NAMALWA (cell line): ENCODE measurements at places on chromosomes 7 and 10.

- DNase-seq = no peak
These were observed 43.9 kb upstream of the SRGN start for GRCh38 chr10:69043931-69044531.

DNA sequence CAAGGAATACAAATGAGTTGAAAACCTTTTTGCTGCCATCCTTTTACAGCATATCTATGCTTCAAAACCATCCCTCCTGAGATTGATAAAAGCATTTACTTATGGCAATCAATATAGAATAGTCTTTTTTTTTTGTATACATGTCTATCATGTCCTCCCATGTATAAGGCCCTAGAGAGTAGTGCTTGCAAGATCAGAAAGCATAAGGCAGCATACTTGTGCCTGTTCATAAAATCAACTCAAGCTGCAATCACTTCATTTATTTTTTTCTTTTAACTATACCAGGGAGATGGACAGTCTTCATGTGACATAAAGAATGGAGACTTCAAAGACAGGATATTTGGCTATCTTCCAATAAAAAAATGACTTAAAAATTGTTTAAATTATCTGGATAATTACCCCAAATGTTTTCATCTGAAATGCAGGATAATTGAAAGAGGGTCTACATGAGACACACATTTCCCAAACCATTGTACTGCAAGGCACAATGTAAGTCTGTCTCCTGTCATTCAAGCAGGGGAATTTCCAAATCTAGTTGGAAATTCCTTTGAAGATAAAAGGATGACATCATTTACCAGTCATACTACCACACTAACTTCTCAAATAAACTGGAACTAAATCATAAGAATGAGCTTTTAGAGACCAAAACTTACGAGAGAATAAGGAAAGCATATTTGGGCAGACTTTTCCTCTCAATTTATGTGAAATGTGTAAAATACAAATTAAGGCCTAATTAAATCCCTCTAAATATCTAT, 22.5 kb downstream of the LRRN3 start:
- no peak for DNase-seq

- DNase-seq = no peak
These were observed 132.3 kb upstream of the BMPER start for GRCh38 chr7:33773053-33773452.

DNA sequence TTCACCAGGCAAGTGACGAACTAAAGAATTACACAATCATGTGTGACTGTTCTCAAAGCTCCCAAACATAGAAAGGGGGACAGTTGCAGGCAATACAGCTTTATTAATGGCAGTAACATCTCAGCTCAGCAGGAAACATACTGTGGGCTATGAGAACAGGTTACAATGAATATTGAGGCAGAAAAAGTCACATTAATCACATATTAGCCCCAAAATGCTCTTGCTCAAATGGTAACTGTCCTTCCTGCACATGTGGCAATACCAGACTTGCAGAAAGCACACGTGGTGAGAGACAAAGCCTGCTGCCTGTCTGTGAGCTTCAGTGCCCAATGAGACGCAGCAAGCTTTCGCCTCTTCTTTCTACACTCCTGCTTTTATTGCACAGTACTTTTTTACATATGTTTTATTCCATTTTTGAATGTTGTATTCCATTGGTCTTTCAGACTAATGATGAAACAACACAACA, 104.9 kb upstream of the ACBD5 start:
- DNase-seq = peak; percentile 52

- no peak for DNase-seq
These were observed 141.7 kb downstream of the KAT6B start for GRCh38 chr10:74967911-74968666.

GRCh38 chr7:73520673-73521635, 1.1 kb downstream of the BAZ1B start:
- DNase-seq = peak; percentile 71

- DNase-seq = no peak
These were observed 291.2 kb upstream of the MEOX2 start for GRCh38 chr7:15977663-15978062.

GRCh38 chr7:92831716-92832533, 4.4 kb downstream of the CDK6 start:
- no peak for DNase-seq

DNA sequence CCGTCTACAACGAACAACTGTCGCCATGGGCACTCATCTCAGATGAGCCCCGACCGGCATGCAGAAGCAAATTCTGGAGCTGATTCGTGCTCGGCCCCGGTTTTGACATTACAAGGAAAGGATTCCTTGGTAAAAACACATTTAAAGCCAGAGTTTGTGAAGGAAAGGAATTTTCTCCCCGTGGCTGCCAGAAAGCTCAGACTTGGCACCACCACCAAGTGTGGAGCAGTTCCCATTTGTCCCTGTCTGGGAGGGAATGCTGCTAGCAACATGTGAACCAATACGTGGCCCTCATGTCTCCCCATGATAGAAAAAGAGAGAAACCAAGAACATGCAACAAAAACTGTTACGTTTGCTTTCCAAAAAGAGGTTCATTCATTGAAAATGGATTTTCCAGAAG, 55.2 kb upstream of the DDC start:
- DNase-seq = no peak

- DNase-seq = no peak
These were observed 41.1 kb downstream of the PUS7 start for GRCh38 chr7:105480931-105481330.

GRCh38 chr10:89391907-89392756, at the start of gene IFIT1:
Gene IFIT1, plus strand, starts transcription at chr10:89392623. Its CDS starts 90 bp downstream, at chr10:89392713.
- DNase-seq = peak; percentile 55

- DNase-seq = no peak
These were observed 132.0 kb upstream of the MDFIC start for GRCh38 chr7:114789871-114790311.

DNA sequence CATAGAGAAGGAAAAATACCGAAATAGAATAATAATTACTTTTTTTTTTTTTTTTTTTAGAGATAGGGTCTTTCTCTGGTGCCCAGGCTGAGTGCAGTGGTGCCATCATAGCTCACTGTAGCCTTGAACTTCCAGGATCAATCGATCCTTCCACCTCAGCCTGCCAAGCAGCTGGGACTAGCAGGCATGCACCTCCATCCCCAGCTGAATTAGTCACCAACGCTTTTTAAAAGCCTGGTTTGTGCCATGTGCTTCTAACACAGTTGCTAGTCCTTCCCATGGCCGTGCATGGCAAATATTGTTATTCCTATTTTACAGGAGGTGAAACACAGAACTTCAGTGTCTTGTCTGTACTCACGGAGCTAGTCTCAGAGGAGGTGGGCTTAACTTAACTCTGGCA, 23.2 kb downstream of the LYZL2 start:
- no peak for DNase-seq

GRCh38 chr7:38743899-38744298, 112.7 kb upstream of the AMPH start:
- no peak for DNase-seq

- DNase-seq = no peak
These were observed 10.6 kb downstream of the ZFYVE27 start for GRCh38 chr10:97747573-97747972.

- no peak for DNase-seq
These were observed 233.1 kb upstream of the PFKP start for GRCh38 chr10:2834214-2834613.

GRCh38 chr7:13240349-13240748, 552.9 kb downstream of the ARL4A start:
- no peak for DNase-seq

GRCh38 chr7:38274486-38274885, 1.1 kb upstream of the TARP start:
- no peak for DNase-seq

DNA sequence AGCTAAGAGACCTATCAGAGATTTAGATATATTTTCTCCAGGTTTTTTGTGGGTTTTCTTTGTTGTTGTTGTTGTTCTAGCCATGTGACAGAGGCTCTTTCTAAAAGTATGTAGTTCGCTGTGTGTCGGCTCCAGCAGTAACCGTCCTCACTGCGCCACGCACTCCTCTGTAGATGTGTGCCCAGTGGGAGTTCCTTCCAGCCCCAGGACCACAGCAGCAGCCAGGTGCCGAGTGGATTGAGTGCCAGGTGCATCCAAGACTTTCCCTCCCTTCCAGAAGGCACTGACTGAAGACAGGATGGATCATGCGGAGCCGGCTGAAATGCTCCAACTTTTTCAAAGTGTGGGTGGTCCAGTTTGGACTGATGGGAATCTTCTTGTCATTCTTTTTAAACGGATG, 31.8 kb downstream of the WDR86 start:
- no peak for DNase-seq

DNA sequence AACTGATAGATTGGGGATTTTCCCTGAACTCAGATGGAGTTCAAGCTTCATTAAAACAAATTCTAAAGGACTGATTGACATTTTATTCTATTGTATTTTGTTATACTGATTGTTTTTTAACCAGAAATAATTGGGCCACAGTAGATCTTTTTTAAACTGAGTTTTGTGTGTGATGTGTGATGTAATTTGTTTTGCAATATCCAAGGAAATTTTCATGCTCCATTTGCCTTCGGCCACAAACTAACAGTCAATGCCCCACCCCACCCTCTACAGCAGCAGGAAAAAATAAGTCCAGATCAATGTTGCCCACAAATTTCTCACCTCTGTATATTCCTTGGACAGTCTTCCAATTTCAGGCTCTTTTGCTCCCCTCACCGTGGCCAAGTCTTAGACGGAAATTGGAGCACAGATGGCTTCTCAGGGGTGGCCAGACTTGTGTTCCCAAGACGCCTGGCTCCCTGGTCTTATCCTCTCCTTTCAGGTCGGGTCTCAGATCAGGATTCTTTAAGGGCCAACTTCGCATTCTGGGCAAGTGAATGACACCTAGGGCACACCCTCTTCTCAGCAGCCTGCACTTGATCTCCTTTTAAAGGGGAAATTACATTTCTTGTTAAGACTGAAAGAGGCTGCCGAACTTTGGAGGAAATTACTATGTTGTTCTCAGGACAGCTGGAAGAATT, at the start of gene SVOPL:
SVOPL (minus strand) TSS at position 506 of the 680 bp plus-strand sequence. CDS start 22,317 bp downstream, outside the sequence.
- no peak for DNase-seq

- peak; percentile 78 for DNase-seq
These were observed 604 bp downstream of the MXI1 start for GRCh38 chr10:110207805-110208613.

GRCh38 chr10:60732807-60733516, 45.3 kb upstream of the CDK1 start:
- no peak for DNase-seq

DNA sequence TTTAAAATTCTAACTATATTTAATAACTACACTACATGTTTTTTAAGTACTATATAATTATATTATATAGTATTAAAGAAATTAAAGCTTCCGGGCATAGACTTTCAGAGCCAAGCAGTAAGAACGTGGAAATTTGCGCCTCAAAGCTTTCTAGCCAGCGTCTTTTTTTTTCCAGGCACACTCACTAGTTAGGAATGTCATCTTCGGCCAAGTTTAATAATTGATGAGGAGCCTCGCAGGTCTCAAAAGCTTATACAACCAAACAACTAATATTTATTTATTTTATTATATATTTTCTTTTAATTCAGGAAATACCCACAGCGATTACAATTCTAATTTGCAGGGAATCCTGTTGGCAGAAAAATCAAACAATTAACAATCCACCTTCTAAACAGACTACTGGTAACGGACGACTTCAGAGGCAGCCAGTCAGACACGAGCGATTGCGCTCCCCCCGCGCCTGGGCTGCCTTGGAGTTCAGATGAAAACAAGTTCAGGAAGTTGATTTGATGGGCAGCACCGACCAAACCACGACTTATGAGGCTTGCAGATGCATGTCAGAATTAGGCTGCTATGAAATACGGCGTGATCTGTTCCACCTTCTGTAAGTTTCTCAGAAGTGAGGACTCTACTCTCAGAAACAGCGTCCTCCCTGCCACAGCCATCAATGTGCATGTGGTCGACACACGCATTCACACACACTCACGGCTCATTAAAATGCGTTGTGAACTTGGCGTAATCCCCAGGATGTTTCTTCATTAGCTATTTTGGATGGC, 431.8 kb upstream of the MGMT start:
- no peak for DNase-seq

DNA sequence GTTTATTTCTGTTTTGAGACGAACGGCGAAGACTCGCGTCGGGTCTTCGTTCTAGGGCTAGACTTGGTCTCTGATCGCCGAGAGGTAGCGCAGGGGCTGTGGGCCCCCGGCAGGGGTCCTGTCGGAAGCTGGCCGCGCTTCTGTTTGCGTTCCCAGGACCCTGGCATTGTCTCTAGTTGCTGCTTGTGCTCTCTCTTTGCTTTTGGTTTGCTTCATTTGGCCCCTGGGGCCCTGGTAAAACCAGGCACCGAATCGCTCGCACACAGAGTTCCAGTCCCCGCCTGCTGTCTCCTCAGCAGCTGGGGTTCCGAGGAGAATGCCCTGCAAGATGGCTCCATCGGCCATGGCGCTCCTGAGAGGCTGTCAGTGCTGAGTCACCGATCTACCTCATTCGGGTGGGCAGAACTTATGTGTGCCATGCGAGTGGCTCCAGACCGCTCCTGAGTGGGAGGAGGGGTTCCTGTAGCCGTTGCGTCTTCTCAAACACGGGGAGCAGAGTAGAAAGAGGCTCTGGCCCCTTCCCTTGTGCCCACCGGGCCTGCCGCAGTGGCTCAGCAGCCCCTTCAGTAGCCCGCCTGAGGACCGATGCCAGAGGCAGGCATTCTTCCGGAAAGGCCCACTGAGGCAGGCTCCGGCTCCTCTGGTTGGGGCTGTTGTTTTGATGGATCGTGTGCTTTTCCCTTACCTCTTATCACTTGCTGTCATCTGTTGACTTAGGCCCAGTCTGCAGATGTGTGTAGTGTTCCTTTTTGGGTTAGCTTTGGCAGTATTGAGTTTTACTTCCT, 826 bp downstream of the CHPF2 start:
- DNase-seq = peak; percentile 60

- no peak for DNase-seq
These were observed 242.3 kb downstream of the DYNC1I1 start for GRCh38 chr7:96014617-96015016.

- no peak for DNase-seq
These were observed 148.0 kb downstream of the OAT start for GRCh38 chr10:124270530-124271327.

- DNase-seq = no peak
These were observed 1.3 kb upstream of the SAMD8 start for GRCh38 chr10:75110006-75110632.

GRCh38 chr10:22683140-22683389, 31.3 kb downstream of the PIP4K2A start:
- no peak for DNase-seq

DNA sequence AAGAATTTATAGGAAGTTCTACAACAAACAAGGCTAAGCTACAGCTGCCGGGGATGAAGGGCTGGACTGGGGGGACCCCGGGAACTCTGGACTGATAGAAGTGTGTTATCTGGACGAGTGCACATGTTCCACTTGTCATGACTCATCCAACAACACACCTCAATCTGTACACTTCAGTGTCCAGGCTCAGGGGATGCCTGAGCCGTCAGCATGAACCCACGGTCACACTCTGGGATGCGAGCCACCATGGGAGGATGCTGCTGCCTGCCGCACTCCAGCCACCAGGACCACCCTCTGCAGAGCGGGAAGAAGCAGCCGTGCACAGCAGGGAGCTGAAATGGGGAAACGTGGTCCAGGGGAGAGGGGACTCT, 67.5 kb downstream of the MAD1L1 start:
- no peak for DNase-seq
